Activated T-cell treated with anti-CD3 and anti-CD28 coated beads for 4 hours (primary cell): ENCODE measurements at places on chromosomes 1 and 21.

GRCh38 chr1:85357817-85358216 is 81.4 kb upstream of the BCL10 start:
- no peak for DNase-seq

DNA sequence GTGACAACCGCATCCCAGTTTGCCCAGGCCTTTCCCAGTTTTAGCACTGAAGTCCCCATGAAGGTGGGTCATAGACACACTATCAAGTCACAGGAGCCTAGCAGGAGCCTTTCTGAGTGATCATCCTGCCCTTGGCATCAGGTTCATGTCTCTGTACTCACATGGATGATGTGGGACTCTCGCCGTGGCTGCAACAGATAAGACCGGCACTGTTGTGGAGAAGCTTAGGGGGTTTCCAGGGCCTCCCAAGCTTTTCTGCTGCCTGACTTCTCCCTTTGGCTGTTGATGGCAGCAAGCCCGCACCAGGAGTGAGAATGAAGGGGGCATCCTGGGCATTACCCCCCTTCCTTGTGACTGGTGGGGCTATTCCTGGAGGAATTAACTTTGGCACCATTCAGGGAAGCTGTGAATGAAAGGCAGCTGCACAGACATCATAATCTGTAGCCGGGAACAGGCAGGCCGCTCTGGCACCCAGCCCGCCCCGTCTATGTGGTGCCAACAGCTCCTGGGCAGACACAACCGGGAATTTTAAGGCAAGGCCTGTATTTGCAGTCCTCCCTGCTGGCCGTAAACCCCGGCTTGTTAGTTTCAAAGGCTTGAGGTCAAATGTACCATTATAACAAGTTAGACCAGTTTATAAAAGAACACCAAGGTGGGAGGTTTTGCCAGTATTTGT is 148.6 kb downstream of the HUNK start:
- no peak for DNase-seq

DNA sequence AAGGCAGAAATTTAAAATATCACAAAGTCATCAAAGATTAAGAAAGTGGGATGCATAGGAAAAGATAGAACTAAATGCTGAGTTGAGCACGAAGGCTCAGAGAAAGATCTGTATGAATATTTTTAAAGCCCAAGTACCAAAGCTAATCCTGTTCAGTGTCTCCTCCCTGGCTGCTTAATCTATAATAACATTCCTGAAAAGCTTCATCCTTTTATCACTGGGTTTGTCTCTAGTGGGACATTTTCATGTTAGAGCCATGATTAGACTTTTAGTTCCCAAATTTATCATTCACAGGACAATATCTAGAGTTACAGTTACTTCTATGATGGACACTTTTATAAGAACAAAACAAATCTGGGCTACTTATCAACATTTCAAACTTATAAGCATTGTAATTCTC is 38.6 kb downstream of the TNFSF18 start:
- no peak for DNase-seq

DNA sequence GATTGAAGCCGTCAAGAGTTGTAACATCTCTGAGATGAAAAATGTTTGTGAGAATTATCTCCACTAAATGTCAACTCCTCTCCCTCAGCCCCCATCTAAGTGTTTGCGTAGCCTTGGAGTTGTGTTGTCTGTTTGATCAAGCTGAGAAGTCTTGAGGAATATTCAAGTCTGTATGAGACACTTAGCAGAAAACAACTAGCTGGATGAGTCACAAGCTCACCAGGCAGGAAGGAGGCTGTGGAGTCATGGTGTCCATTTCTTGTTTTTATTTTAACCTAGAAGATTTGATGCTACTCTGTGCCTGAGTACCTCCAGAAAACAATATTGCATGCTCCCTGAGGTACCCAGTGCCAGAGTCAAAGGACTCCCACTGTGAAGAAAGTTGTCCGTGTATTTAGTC is 211.6 kb upstream of the PLXNA2 start:
- no peak for DNase-seq

DNA sequence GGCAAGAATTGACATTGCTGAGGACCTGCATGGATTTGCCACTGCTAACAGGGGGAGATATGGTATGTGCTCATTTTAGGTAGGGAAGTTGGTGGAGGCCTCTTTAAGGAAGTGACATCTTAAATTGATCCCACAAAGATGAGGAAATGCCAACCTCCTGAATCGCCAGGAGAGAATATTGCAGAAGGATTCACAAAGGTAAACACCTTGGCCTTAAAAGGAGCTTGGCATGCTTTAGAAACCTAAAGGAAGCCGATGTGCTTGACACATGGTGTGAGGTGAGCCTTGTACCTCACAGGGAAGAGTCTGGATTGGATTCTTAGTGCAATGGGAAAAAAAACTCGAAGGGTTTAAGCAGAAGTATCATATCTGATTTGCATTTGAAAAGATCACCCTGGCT is 470.5 kb upstream of the DAB1 start:
- DNase-seq: no peak

GRCh38 chr21:42670058-42670880 is 16.8 kb downstream of the PDE9A start:
- DNase-seq: no peak

GRCh38 chr1:60502506-60502905 is 428.9 kb upstream of the C1orf87 start:
- no peak for DNase-seq

DNA sequence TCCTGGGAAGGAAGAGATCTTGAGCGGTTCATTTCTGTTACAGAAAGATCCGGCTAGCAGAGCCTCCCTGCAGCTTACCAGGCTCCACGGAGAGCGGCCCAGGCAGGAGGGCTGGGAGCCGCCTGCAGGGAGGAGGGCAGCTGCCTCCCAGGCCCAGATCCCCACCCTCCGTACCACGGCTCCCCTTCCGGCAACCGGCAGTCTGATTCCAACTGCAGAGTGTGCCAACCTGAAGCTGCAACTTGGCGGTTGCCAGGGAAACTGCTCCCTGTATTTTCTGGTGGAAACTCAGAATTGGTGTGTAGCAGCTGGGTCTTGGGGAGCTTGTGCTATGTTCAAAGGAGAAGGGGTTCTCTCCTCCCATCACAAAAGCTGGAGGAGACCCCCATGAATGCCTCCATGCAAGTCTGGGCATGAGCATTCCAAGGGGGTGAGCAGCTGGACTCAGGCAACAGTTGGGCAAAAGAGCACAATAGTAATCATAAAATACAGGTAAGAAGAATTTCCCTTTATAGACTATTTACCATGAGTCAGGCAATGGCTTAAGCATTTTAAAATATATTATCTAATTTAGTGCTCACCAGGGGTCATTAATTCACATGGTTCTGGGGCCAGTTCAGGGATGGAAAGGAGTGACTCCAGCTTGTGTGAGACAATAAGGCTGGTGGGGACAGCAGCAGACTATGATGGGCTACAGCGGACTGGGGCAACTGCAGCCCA is 46.1 kb upstream of the KAZN start:
- no peak for DNase-seq

- DNase-seq: no peak
Measured at GRCh38 chr1:2918441-2918840, 102.8 kb upstream of the ACTRT2 start.

DNA sequence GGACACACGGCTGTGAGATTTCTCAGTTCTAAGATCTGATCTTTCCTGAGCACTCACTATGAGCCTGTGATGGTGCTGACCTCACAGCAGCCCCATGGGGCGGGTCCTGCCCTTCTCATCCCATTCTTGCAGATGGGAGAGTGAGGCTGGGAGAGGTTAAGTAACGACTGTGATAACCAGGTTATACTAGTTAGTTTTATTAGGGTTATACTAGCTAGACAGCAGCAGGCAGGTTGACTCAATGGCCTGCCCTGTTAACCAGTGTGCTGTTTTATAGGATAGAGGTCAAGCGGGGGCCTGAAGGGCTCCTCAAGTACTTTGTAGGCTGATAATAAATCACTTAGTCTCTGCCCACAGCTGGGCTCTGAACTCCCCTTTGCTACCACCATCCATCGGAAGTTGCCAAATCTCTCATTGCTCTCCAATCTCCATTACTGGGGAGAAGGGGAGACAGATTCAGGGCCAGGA is 4.8 kb downstream of the CNTN2 start:
- no peak for DNase-seq

DNA sequence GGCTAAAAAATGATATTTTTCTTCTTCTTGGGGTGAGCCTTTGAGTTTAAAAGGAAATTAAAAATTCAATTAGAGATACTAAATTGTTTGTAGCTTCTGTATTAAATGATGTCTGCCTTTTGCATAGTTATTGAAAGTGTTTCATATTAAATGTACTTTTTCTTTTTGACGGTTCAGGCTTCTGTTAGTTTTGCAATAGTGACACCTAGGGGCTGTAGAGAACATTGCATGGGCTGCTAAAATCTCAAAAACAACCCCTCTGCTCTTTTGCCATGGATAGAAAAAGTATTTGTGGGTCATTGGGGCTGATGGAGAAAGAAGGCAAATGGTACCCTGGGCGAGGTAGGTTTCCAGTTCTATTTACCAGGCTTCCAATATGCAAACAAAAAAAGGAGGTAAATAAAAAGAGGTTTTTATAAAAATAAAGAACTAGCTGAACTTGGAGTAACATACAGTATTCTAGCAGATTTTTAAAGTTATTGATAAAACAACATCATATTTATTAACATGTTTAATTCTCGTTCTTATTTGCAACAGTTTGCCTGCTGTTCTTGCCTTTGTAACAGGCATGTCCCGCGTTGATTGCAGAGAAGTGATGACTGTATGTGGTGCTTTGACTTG is 115.4 kb upstream of the HOOK1 start:
- DNase-seq: no peak

DNA sequence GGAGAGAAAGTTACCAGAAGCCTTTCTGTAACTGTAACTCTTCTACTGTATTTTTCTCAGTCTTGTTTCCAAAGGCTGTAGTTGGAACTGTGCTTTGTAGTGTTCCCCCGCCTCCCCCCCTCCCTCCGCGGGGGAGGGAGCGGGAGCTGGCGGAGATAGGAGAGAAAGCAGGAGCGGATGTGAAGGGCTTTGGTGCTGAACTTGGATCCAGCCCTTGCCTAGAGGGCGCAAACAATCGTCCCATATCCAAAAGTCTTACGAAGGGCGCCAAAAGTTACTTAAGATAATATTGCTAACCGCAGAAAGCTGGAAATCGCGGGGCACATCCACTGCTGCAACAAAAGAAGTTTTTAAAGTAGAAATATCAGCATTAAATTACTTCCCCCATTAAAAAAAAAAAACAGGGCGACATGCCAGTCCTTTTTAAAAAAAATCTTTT is 2.4 kb upstream of the NFIA start:
- no peak for DNase-seq

DNA sequence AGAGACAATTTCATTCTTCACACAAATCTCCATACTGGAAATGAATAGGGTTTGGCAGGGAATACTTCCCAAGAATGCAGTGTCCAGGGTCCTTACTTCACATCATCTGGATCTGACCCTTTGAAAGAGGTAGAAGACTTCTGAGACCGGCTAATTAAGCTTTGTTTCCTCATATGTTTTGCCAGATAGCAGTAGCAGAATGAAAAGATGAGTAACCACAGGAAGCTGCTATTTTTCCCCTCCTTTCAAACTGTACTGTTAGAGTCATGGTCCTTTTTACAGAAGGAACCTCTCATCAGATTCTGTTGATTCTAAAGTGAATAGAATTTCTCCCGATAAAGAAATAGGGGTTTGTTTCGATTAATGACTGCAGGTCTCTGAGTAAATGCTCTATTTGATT is 1.4 kb upstream of the OLFML3 start:
- no peak for DNase-seq

- DNase-seq: no peak
Measured at GRCh38 chr1:30664103-30664755, 59.2 kb downstream of the MATN1 start.

DNA sequence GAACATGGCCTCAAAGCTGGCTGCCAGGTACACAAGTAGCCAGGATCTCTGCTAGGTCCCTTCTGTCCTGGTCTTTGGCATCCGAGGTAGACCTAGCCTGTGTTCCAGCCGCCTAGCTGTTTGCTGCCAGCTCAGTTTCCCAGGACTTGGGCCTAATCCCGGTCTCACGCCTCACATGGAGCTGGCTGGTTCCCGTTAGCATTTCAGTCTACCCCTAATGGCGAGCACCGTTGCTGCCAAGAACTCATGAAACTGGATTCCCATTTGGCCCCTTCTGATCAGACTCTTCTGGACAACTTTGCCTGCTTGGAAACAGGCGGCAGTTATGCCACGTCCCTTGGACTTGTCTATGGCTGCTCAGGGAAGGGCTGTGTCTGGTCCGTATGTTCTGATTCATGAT is 26.2 kb upstream of the HHAT start:
- DNase-seq: no peak

GRCh38 chr1:5388622-5389021 is 603.6 kb downstream of the NPHP4 start:
- no peak for DNase-seq

DNA sequence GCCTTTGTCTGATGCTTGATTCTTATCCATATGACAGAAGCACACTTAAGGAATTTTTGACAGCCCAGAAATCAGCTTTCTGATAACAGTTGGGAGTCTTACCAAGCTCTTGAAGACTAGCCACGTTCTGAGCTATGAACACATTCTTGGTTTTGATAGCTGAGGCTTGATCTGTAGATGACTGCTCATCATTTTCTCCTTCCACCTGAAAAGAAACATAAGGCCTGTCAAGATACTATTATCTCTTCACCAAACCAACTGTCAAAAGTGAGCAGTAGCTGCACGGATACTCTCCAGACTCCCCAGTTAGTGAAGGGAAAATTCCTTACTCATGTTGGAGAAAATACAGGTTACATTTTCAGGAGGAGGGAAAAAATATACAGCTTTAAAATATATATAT is 12.2 kb downstream of the UBR4 start:
- no peak for DNase-seq

DNA sequence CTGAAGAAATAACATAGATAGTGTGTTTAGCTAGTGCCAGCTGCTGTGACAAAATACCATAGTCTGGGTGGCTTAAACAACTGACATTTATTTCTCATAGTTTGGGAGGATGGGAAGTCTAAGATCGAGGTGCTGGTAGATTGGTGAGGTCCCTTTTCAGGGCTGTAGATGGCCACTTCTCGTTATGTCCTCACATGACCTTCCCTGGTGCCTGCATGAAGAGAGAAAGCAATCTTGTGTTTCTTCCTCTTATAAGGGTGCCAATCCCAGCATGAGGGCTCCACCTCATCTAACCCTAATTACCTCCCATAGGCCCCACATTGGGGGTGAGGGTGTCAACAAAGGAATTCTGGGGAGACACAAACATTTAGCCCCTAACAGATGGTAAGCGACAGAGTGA is 9.3 kb downstream of the MTARC2 start:
- DNase-seq: no peak

GRCh38 chr1:1080122-1080757 is 6.1 kb upstream of the RNF223 start:
- DNase-seq: no peak

GRCh38 chr1:51255331-51255730 is 19.3 kb downstream of the RNF11 start:
- no peak for DNase-seq

DNA sequence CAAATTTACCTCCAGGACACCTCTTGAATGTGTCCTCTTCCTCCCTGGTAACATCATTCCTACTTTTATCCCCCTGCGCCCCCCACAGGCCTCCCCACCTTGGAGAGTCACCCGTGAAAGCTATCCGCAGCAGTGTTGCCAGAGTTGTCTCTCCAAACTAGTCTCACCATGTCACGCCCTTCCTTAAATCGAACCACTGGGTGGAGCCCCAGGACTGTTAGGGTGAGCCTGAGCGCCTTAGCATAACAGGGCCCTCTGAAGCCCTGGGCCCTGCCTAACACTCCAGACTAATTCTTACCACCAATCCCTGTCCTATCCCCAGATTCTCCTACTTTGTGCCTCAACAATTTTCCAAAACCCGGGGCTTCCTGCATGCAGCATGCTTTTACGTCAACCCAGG is 35.0 kb downstream of the HSD3B2 start:
- DNase-seq: no peak
